ENCODE measurements at places on chromosomes 2 and 18.

DNA sequence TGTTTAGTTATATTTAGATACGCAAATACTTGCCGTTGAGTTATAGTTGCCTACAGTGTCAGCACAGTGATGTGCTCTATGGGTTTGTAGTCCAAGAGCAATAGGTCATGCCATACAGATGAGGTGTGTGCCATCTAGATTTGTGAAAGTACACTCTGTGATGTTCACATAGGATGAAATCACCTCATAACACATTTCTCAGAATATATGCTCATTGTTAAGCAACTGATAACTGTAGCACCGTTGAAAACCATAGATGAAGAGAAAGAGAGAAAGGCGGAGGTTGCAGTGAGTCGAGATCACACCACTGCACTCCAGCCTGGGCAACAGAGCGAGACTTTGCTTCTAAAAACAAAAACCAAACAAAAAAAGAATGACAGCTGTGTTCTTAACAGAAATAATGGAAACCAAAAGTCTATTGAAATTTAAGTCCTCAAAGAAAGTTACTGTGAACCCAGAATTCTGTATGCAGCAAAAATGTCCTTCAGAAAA lies 9.5 kb downstream of the DGKD start:
- DNase-seq = no peak

GRCh38 chr18:6601241-6601640 lies 128.3 kb upstream of the ARHGAP28 start:
- no peak for DNase-seq

DNA sequence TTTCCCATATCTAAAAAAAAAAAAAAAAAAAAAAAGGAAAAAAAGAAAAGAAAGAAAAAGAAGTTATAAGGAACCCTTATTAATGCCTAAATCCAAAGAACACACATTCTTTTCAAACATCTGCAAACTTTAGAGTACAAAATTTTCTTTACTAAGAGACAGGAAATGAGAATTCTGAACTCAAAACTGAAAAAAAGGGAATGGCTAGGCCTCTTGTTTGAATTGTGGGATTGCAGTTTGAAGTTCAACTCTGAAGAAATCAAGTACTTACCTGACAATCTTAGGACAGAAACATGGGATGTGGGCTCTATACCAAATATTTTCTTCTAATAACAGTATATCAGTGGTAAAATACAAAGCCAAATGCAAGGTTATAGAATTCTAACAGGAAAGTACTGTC lies 118.1 kb upstream of the ITGB6 start:
- no peak for DNase-seq

DNA sequence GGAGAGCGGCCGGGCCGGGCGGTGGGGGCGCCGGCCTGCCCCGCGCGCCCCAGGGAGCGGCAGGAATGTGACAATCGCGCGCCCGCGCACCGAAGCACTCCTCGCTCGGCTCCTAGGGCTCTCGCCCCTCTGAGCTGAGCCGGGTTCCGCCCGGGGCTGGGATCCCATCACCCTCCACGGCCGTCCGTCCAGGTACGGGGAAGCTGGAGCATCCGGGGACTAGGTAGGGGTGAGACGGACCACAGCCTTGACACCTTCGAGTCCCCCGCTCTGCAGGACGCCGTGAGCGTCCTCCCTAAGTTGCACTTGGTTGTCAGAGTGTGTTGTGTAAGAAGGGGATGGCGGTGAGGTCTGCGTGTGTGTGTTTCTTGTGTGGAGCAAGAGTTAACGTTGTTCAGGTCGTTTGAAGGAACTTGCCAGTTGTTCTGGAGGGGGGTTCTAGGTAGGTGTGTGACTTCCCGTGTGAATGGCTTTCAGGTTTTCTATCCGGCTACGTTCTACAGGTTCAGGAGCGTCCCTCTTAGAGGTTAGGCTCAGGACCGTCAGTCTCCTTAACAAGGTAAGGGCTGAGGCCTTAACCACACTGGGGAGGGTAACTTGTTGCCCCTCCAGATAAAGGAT lies 393 bp downstream of the IL1R1 start:
- peak; percentile 76 for DNase-seq

- DNase-seq = no peak
These were observed 605.5 kb downstream of the SATB2 start for GRCh38 chr2:198852248-198852647.

DNA sequence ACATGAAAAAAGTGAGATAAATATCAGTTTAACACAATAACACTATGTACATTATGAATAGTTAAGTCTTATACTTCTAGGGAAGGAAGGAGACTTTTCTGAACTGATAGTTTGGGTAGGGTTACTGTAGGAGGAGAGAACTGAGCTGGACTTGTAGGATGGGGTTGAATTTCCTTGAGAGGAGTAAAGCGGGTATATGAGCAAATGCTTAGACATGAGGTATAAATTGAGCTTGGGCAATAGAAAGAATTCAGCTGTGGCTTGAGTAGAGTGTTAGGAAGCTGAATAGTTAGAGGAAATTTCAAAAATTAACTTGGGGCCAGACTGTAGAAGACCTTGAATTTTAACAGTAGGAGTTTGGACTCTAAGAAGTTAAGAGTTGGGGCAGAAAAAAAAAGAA lies 45.1 kb downstream of the LCLAT1 start:
- DNase-seq = no peak

DNA sequence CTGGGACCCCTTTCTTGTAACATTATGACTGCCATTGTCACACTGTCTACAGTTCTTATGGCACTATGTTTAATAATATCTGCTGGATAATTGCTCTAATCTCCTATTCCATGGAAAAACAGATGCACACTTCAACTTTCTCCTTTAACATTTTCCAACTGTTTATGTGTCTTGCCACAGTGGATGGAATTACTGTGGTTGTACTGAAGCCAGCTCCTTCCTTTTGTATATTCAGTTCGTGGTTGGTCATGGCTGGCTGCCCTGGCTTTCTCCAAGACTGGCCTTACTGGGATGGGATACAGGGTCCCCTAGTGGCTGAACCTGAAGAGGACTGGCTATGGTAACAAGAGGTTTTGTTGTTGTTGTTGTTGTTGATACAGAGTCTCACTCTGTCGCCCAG lies 113.9 kb downstream of the SS18 start:
- no peak for DNase-seq

DNA sequence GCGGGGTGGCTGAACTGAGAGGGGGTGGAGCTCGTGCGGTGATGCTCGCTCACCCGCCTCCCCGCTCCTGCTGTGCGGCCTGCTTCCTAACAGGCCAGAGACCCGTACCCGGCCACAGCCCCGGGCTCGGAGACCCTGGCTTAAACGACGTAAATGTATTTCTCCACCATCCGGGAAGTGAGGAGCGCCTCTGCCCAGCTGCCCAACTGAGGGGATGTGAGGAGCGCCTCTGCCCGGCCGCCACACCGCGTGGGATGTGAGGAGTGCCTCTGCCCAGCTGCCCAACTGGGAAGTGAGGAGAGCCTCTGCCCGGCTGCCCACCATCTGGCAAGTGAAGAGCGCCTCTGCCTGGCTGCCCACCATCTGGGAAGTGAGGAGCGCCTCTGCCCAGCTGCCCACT lies 110.6 kb downstream of the HS6ST1 start:
- DNase-seq = no peak

DNA sequence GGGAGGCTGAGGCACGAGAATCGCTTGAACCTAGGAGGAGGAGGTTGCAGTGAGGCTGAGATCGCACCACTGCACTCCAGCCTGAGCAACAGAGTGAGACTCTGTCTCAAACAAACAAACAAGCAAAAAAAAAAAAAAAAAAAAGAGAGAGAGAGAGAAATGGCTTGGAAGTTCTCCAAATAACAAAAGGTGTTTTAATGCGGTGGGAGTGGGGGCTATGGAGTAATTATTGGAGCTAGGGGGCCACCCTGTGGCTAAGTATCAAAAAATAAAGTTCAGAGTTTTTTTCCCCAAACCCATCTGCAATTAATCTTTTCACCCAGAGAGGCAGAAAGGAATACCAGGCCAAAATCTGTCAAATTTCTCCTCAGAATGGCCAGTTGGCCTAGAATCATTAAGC lies 23.0 kb upstream of the CEP68 start:
- peak; percentile 24 for DNase-seq

DNA sequence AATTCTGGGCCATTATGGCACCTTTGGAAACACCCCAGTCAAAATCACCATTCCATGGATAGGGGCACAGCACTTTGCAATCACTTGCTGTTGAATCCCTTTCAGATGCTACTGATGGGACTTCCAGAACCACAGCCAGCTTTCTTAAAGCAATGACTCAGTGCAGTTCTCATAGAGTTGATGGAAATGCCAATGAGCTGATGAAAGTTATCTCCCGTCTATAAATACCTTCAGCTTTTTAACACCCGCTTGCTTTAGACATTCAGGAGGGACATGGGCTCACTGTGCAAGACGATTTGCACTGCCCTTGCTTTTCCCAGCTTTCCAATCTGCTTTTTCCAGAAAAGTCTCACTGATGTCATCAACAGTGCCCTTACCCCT lies 66.7 kb upstream of the RPL31 start:
- peak; percentile 39 for DNase-seq

GRCh38 chr18:21330122-21330701 lies 88.2 kb downstream of the GREB1L start:
- DNase-seq = peak; percentile 41

- DNase-seq = no peak
These were observed 435.7 kb downstream of the LRRTM4 start for GRCh38 chr2:77086478-77086877.

DNA sequence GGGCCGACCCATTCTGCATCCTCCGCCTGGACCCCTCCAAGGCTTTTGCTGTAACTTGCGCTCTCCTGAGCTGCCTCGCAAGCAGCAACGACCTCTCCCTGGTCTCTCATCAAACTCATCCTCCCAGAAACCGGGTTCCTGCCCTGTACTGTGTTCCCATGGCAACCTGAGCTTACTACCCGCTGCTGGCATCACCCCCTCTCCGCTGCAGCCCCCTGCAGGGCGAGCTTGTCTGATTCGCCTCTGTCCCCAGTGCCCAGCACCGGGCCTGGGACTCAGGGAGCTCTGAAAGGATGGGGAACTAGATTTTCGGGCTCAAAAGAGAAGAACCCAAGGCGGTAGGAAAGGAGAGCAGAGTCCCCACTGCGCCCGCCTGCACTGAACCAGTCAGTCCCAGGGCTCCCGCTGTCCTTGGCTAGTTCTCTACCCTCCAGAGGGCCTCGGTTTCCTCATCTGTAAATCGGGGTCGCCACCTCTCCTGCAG lies 463 bp downstream of the HS1BP3 start:
- DNase-seq = peak; percentile 35

DNA sequence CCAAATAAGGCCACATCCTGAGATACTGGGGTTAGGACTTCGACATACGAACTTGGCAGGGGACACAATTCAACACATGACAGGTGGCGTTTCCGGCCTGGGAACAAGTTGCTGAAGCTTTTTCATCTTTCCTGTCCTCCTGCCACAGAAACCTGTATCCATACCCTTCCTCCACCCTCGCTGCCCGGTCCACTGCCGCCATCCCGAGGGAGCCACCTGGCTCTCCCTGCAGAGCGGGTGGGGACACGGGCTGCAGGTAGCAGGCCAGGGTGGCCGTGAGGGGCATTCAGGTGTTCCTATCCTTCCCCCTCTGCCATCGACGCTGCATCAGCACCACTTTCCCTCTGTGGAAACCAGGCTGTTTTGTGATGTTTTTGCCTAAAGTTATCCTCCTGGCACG lies 74.4 kb upstream of the TWIST2 start:
- DNase-seq = no peak

DNA sequence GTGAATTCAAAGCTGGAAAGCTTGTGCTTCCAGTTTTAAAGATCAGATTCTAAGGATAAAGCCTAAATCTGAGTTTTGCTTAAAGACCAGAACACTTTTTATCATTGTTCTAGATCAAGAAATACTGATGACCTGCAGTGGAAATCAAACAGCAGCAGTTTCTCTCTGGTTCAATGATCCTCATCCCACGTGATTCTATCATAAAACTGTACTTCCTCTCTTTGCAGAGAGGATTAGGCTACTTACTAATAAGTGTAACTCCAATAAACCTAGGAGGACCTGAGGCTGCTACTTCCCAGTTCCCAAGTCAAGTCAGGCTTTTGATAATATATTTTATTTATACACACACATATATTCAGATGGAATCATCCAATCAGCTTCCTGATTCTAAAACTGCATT lies 81.9 kb downstream of the TCF4 start:
- no peak for DNase-seq

DNA sequence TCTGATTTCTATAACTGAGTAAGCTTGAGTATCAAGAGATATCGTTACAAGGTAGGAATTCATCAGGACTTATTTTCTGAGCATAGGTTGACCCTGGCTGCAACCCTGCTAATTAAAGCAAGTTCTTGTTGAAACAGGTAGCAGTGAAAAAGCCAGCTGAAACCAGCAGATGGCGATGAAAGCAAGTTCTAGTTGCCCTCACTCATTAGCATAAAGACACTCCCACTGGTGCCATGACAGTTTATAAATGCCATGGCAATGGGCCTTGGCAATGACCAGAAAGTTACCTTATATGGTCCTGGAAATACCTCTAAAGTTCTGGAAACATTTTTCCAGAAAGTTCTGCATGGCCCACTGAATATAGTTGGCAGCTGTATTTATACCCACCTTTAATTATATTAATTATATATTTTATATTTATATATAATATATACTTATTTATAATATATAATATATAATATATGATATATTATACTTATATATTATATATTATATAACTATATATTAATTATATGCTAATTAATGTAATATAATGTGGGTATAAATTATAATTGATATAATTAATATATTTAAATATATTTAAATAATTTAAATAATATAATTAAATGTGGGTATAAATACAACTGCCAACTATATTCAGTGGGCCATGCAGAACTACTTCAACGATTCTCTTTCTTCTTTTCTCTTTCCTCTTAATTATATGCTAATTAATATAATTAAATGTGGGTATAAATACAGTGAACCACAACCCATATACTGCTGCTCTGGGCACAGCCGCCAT lies 188.0 kb downstream of the CDH7 start:
- DNase-seq = peak; percentile 16

DNA sequence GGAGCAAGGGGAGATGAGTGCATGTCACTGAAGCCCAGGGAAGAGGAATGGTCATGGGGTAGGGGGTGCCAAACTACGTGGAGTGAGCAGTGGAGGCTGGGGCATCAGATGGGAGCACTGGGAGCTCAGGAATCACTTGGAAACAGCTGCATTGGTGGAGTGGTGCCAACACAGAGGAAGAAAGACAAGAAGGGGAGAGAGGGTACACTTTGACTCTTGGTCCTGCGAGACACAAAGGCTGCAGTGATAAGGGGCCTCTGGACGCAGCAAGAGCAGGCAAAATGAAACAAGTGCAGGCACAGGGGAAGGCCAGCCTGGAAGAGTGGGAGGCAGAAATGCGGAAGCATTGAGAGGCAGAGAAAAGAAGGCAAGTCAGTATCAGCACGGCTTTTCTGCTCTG lies 134.7 kb upstream of the SMIM21 start:
- no peak for DNase-seq

GRCh38 chr2:149278872-149279264 lies 51.5 kb upstream of the LYPD6 start:
- DNase-seq = no peak

GRCh38 chr18:28522236-28522635 lies 345.3 kb upstream of the CDH2 start:
- DNase-seq = no peak

GRCh38 chr2:71637736-71638135 lies 184.4 kb downstream of the DYSF start:
- DNase-seq = no peak

GRCh38 chr2:165952741-165953211 lies 800 bp downstream of the TTC21B start:
- DNase-seq = peak; percentile 13

All from fibroblast of pulmonary artery (primary cell).